ENCODE measurements at places on chromosomes 1 and 21. TPM values are rescaled to one million over a fixed set of nuclear protein-coding genes. Genes with fewer than 3 reads are reported as not detected.

The GON4L gene
- 39.9 TPM for total RNA-seq

The CNR2 gene
- not detected for total RNA-seq

The RPL22 gene
- total RNA-seq: 303 TPM

The SYTL1 gene
- total RNA-seq: 91.8 TPM

The F5 gene
- not detected for total RNA-seq

The TFF2 gene
- total RNA-seq: not detected

The CD1B gene
- total RNA-seq: not detected

The OVAAL gene
- 0.17 TPM for total RNA-seq

DNA sequence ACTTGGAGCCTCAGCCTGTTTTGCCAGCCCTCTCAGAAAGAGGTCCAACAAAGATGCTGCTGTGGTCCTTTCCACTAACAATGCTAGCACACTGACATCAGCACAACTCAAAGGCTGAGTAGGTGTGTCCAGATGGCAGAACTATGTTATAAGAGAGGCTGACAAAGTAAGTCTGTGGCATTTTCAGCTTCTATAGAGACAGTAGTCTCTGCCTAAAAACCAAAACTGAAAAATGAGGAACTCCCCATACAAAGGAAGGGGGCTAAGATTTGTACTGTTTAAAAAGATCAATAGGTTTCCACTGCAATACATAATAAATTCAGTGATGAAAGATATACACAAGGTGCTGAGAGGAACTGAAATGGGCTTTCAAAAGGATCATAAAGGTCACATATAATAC lies 12.3 kb downstream of the ERO1B start:
- no peak for DNase-seq

DNA sequence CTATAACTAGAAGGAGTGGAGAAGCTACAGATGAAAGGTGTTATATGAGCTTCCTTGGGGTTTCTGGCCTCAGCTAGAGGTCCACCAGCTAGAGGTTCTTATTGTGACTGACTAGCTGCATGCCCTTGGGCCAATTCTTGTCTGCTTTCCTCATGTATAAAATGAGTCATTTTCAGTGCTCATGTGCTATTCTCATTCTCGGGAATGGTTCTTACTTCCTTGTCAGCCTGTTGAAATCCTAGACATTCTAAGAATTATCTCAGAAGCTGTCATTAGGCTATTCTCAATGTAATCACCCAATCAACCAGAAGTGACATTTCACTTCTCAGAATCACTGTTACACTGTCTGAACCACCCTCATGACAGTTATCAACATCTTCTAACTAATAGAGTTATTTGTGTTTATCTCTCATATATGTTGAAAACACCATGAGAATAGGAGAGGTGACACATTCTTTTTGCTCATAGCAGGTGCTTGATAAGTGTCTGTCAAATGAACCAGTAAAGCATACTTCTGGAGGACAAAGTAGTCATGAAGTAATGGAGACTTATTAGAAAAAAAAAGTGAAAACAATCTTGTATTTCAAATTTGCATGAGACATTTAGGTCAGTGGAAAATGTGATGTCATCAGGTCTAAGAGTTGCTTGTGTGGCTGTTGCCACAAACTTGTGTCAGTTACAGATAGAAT lies 122.8 kb upstream of the IVNS1ABP start:
- DNase-seq: peak; percentile 89

GRCh38 chr1:233487408-233487807 lies 126.5 kb upstream of the KCNK1 start:
- no peak for DNase-seq

DNA sequence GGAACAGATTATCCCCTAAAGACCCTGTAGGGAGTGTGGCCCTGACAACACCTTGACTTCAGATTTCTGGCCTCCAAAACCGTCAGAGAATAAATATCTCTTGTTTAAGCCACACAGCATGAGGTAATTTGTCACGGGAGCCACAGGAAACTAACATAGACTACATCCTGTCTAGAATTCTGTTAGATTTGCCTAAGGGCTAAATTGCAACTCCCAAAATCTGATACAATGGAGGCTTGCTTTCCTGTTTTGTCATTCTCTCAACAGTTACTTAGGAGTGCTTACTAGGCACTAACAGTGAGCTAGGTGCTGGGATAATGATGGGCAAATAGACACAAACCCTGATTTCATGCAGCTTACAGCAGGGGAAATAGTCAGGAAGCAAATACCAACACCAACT lies 141.6 kb downstream of the MIS18A start:
- DNase-seq: no peak

DNA sequence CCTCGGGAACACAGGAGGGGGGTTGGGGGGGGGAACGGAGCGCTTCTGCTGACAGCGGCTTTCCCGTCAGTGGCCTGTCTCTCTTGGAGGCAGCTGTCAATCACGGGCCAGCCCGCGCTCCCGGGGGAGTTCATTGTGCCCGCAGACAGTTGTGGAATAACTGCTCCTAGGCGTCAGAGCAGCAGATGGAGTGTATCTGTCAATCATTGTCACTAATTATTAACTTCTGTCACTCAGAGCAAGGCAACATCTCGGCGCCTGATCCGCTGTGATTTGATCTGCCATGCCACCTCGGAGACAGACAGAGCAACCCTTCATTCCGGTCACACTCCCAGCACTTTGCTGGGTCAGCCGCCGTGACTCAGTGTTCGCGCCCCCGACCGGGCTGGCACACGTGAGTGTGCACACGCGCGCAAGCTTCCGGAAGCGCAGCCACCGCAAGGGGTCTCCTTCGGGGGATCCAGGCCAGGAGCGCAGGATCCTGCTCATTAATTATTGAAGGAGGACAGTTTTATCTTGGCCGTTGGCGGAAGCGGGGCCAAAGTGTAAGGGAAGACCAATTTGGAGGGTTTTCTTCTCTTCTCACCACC lies 75.8 kb downstream of the RRAGC start:
- DNase-seq: no peak

DNA sequence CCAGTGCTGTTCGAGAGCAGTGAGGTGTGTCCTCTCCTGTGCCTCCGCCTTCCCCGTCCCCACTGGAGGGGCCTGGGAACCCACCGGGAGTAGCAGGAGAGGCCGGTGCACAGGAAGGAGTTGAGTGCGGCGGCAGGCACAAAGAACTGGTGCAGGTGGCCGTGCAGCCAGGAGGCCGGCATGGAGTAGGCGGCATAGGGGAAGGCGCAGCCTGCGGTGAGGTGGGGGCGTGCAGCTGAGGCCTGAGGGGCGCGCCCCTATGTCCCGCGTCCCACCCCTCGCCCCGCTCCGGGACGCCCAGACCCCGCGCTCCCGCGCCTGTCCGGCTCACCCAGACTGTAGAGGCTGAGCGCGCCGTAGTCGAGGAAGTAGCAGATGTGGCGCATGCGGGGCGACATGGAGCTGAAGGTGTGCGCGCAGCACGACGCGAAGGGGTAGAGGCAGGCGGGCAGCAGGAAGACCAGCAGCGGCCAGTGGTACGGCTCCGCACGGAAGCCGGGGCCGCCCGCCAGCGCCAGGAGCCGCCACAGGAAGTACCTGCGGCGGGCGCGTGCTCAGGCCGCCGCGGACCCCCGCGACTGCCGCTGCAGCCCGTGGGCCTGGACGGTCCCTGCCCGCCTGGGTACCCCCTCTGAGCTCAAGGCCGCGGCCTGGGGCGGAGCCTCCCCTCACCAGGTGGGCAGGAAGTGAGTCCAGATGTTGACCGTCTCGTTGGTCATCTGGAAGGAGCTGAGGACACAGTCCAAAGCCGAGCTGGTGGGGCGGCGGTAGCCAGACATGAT lies 2.2 kb downstream of the PAQR6 start:
- no peak for DNase-seq

DNA sequence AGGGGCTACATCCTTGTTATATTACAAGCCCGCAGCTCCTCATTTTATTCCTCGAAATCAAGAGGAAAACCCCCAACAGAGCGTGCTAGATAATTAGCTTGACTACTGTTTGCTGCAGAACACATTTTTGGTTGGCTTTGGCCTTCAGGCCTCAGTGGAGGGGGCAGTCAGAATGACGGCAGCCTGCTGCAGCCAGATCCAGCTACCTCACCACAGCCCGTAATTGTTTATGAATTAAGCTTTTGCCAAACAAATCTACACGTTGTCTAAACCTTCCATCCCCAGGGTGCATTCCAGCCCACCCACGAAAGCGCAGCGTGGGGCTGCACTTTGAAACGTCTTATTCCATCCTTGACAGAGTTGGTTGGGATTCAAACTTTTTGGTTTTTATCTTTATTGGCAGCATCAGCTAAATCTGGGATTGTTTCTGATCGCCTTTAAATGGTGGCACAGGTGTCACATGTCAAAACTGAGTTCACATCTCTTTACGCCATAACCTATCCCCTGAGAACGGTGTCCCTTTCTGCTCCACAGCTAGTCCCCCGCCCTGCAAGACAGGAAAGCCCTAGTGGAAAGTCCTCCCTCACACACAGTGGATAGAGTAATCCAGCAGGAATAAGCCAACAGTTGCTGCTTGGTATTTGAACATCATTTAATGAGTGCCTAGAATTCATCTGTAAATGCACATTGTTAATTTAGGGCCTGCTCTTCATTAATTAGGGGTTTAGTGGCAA lies 195.5 kb downstream of the LMO4 start:
- DNase-seq: no peak

GRCh38 chr21:35627462-35627861 lies 432.9 kb downstream of the SETD4 start:
- DNase-seq: no peak

GRCh38 chr1:156693848-156694689 lies 11.3 kb downstream of the CRABP2 start:
- DNase-seq: peak; percentile 45

GRCh38 chr21:44947930-44948331 lies 8.1 kb downstream of the SLX9 start:
- DNase-seq: no peak

DNA sequence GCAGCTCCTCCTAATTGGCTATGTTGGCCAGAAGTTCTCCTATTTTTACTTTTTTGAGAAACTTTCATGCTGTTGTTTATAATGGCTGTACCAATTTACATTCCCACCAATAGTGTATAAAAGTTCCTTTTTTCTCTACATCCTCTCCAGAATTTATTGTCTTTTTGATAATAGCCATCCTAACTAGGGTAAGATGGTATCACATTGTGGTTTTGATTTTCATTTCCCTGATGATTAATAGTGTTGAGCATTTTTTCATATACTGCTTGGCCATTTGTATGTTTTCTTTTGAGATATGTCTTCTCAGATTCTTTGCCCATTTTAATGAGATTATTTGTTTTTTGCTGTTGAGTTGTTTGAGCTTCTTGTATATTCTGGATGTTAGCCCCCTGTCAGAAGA lies 46.8 kb downstream of the NTMT2 start:
- no peak for DNase-seq

DNA sequence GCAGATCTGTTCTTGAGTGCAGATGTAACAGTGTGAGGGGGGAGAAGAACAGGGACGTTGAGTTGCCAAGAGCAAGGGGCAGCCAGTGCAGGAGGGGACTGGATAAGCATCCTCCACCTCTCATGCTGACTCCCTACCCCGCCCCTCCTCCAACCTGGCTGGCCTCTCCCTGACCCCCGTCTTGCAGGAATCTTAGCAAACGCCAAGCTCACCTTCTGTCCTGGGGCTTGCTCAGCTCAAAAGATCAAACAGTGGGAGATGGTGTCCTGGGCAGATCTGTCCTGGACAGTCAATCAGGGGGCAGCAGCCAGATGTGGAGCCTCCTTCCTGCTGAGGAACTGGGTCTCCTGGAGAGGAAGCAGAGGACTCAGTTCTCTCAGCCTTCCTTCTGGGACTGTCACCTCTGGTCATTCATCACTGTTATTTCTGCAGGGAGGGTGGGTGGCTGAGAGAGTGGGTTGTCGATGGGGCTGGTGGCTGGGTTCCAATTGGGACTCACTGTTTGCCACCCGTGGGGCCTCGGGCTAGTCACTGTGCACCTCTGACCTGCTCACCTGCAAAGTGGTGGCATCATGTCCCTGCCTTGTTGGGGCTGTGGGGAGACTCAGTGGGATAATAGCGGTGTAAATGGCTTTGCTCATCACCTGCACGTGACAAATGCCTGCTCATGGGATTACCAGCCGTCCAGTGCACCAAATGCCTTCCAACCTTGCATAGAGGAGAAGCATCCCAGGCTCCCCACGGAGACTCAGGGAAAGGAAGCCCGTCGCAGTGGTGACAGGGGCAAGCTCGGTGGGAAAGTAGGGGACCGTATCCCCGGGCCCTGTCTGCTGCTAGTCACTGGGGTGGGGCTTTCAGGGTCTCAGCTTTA lies 154.4 kb downstream of the PTPRU start:
- DNase-seq: no peak

- DNase-seq: peak; percentile 82
Observed at GRCh38 chr1:61318319-61319125, 236.2 kb downstream of the NFIA start.

DNA sequence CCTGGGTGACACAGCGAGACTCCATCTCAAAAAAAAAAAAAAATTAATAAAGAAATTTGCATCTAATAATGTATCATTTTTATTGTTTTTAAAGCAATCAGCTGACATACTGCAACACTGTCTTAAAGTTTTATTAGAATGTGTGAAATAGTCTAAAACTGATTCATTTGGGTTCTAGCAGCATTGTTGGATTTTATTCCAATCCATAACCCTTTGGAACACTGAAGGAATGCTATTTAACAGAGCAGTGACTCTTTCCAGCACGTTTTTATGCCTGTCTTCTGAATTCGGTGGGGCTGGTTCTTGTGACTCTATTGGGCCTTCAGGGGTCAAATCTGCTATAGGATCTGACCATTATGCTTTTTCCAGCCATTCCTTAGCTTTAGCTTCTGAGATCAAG lies 18.2 kb upstream of the FMO4 start:
- no peak for DNase-seq

GRCh38 chr1:24057171-24057570 lies 54.8 kb downstream of the MYOM3 start:
- DNase-seq: no peak

GRCh38 chr1:5634893-5635292 lies 357.3 kb downstream of the NPHP4 start:
- DNase-seq: no peak

DNA sequence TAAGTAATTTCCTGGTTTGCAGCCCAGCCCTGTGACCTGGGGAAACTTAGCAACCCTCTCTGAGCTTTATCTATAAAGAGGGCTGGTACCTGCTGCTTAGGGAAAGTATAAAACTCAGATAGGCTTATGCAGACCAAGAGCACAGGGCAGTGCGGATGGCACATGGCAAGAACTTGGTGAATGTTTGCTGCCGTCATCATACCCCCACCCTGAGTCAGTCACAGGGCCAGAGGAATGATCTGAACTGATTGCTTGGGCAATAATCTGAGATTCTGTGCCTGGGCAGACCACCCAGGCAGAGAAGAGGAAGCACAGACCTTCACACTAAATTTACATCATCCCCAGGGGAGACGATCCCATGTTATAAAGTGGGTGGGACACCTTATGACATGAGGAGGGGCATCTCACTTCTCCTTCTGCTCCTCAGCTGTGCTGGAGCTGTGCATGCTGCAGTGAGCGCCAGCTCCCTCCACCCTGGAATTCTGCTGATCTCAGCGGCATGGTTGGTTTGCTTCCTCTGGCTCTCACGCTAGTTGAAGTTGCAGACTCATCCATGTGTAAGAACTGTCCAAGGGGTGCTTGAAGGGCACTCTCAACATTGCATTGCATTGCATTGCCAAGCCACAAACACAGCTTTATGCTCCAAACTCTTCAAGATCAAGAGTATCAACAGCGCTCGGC lies 197.1 kb downstream of the AJAP1 start:
- no peak for DNase-seq

All from mammary epithelial cell (primary cell).